Amygdala (tissue), 56 donors: ENCODE measurements at places on chromosomes 2 and 18.

- DNase-seq, result no peak
Measured at GRCh38 chr18:4854671-4855070, 342.4 kb downstream of the AKAIN1 start.

DNA sequence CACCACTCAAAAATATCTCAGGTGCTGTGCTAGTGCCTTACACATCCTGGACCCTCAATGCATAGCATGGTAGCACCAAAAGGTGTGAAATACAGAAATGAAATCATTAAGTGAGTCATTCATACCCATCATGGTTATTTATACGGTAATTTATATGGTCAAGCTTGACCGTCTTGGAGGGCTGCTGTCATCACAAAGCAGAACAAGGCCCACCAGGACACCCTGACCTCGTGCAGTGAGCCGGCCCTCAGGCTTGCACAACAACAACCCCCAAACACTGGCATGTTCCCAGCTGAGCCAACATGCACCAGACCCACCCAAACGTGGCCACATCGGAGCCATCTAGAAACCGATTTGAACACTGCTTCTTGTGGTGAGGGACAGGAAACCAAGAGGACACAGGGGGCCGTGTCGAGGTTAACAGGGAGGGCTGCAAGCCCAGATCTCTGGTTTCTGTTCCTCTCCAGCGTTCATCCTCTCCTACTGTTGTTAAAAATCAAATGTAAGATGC, 378.5 kb upstream of the ID2 start:
- no peak for DNase-seq

DNA sequence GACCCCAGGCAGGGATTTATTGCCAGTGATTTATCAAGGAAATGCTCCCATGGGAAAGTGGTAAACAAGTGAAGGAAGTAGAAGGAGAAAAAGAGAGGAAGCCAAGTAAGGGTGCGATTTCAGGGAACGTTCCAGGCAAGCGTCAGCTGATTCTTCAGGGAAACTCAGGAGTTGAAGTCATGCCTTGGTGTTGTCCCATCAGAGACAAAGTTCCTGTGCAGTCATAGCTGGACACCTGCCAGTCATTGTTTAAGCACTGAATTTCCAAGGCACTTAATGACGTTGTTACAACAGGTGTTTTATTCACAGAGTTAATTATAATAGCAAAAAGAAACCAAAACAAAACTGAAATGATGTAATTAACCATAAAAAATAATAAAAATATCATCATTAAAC, 381.8 kb upstream of the CRIM1 start:
- DNase-seq, result no peak

- no peak for DNase-seq
Measured at GRCh38 chr2:105504459-105504858, 105.6 kb upstream of the FHL2 start.

DNA sequence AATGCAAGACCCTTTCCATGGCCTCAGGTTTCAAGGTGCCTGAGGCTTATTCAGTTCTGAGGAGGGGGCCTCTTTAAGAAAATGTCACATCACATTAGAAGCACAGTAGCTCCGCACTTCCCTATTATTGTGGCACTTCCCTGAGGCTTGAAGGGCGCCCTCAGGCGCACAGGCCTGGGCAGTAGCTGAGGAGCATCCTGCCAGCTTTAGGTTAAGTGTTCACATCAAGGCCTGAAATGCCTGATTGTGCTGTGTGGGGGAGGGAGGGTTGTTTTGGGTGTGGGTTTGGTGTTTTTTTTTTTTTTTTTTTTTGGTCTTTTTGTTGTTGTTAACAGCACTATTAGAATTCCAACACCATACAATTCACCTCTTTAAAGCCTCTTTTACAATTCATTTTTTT, 107.9 kb downstream of the CABLES1 start:
- no peak for DNase-seq

GRCh38 chr2:174870787-174871186, 106.5 kb upstream of the CHRNA1 start:
- no peak for DNase-seq

DNA sequence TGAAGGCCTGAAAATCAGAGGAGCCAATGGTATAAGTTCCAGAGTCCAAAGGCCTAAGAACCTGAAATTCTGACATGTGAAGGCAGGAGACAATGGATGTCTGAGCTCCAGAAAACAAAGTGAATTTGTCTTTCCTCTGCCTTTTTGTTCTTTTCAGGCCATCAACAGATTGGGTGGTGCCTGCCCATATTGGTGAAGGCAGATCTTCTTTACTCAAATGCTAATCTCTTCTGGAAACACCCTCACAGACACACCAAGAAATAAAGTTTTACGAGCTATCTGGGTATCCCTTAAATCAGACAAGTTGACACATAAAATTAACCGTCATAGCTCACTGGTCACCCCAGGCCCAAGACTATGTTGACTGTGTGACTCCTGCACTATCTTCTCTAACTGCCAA, 163.8 kb upstream of the NCKAP5 start:
- DNase-seq, result no peak

GRCh38 chr2:241722896-241723454, 11.5 kb upstream of the D2HGDH start:
- no peak for DNase-seq

DNA sequence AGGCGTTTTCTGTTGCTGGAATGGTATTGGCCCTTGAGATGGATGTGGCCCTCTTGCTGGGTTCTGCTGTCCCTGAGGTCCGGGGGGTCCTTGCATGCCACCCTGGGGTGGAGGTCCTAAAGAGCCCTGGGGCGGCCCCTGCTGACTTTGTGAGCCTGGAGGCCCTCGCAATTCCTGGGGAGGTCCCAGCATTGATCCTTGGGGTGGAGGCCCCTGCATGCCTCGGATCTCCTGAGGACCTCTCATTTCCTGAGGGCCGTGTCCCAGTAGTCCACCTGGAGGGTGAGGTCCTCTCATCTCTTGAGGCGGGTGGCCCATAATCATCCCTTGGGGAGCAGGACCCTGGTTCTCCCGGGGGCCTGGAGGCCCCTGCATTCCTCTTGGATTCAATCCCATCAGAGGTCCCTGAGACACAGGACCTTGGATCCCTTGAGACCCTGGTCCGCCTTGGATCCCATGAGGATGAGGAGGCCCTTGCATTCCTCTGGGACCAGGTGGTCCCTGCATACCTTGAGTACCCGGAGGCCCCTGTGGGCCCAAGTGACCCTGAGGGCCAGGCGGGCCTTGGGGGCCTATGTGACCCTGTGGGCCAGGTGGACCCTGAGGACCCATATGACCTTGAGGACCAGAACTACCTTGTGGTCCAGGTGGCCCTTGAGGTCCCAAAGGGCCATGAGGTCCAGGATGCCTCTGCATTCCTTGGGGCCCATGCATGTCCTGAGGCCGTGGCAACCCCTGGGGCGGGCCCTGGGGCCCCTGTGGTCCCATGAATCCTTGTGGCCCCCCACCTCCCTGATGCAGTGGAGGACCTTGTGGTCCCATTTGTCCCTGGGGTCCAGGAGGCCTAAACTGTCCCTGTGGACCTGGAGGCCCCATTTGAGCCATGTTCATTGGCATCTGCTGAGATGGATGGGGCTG, 18.3 kb downstream of the SFT2D3 start:
- DNase-seq, result no peak

DNA sequence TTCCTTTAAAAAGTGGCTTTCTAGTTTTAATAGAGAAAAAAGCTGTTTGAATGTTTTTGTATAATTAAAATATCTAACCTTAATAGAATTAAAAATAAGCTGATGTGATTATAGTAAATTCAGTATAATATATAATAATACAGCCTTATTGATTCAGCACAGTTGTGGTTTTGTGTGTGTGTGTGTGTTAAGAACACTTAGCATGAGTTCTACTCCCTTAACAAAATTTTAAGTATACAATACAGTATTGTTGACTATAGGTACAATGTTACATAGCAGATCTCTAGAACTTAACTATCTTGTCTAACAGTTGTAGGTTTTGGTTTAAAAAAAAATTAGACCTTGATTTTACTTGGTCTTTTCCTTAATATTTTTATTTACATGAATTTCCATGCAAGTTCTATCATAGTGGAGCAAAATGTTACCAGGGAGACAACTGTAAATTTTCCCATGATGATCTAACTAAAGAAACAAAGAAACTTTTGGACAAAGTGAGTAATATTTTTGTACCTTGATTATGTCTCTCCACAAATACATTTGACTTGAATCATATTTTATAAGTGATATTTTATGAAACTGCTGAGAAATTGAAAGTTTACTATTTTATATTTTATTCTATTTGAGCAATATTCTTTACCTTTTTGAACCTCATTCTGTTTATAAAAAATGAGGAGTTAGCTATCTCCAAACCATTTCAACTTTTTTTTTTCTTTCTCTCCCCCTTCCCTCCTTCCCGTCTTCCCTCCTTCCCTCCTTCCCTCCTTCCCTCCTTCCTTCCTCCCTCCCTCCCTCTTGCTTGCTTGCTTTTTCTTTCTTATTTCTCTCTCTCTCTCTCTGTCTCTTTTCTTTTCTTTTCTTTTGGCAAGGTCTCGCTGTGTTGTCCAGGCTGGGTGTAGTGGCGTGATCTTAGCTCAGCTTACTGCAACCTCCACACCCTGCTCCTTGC, 46.3 kb downstream of the ZC3H6 start:
- no peak for DNase-seq

GRCh38 chr2:100113990-100114433, 28.4 kb downstream of the AFF3 start:
- no peak for DNase-seq

DNA sequence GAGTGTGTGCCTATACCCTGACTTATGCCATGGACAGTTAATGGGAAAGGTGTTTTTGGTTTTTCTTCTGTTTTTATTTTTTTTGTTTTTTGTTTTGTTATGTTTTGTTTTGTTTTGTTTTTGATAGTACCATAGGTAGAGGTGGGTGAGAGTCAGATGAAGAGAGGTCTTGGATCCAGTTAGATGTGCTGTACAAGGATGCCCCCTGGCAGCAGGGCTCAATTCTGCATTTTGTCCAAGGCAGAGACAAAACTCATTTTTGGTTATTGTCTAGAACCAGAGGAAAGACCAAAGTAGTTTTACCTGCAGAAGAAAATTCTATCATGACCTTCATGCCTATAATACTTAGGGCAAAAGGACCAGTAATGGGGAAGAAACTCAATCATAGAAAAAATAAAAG, 48.5 kb downstream of the SLC5A7 start:
- DNase-seq, result no peak

DNA sequence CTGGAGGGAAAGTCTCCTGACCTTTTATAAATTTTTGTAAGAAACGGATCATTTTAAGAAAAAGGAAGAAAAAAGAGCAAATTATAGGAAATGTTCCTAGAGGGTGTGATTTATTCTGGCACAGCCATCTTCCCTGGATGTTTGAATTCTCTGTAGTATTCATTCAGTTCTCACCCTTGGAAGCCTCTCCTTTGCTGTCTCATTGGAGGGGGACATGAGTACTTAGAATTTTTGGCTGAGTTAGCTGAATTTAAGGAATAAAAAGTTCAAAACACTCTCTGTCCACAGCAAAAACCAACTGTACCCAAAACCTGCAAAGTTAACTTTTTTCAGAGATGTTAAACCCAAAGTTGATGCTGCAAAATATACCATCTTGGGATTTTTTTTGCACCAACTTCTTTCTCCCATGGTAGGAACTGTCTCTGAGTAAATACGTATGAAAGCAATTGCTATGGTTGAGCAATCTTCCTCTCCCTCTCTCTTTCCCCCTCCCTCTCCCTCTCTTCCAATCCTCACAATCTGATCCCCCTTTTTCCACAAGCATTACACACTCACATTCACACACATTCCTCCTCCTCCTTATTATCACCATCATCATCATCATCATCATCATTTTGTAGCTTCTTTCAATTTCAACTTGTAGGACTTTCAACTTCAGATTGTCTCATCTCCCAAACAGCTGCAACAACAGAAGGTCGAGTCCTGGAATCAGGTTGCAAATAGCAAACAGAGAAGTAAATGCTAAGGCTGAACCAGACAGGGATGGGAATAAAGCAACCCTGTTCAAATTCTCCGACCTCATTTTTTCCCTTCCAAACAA, 183.7 kb downstream of the GFPT1 start:
- no peak for DNase-seq

DNA sequence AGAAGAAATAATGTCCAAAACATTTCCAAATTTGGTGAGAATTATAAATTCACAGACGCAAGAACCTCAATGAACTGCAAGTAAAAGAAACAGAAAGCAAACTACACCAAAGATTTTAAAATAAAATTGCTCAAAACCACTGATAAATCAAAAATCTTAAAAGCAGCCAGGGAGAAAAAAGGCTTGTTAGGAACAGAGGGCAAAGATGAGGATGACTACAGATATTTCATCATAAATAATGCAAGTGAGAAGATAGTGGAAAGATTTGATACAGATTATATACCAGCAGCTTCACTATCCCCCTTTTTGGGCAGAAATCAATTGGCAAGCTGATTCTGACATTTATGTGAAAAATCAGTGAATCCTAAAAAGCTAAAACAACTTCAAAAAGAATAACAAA, 10.3 kb upstream of the ASXL3 start:
- DNase-seq, result no peak

DNA sequence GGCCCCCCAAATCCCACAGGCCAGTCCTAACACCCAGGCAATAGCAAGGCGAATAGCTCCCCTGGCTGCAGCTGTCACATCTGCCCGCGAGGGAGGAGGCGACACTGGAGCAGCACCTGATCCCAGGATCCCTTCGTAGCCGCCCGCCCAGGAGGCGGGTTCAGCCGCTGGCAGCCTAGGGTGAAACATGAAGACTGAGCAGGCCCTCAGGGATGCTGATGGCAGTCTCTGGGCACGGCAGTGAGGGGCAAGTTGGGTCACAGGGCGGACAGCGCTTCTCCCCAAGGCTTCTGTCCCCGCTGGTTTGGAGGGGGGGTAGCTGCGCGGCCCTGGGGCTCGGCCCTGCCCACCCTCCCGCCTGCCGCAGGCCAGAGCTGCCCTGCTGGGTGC, 1.9 kb downstream of the DNMT3A start:
- no peak for DNase-seq

DNA sequence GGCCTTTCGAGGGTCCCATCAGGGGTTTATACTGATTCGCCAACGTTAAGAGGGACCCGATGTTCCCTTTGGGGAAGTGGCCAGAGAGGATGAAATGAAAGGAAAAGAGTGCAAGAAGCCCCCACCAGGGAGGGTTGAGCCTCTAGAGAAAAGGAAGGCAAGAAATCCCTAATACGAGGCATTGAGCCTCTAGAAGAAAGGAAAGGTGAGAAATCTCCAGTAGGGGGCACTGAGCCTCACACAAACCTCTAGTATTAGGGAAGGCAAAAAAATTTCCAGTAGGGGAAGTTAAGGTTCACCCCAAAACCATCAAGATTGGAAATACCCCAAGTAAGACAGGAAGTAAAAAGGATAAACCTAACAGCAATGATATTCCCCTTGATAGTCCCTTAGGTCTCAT, 9.8 kb upstream of the SAP130 start:
- no peak for DNase-seq

DNA sequence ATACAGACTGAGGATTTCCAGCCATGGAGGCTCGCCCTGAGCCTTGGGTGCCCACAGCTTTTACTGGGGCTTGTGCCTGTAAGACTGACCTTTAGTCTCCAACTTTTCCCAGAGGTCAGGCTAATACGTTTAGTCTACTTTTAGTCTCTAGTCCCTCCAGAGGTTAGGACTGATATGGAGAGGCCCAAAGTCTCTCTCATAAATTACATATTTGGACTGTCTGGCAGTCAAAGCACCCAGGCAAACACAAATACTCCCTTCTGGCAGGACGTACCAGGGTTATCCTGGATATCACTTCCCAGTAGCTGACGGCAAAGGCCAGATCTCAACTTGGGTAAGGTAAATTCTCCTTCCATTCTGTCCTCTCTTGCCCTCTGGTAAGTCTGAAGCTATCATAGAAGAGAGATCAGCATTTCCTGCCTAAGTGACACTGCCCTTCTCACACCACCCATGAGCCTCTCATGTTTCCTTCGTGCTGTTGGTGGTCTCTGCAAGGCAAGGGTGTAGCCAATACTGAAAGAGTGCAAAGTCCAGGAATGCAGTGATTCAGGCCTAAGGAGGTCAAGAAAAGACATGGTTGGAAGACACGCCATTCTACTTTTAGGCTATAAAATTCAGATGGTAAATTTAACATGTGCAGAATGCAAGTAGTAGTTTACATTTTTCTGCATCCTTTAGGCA, 69.3 kb upstream of the NEDD4L start:
- no peak for DNase-seq
